B cell (primary cell): ENCODE measurements at places on chromosomes 11 and 22.

GRCh38 chr11:103812680-103813079 is 223.8 kb upstream of the DDI1 start:
- no peak for DNase-seq

GRCh38 chr11:32056438-32056837 is 34.4 kb upstream of the RCN1 start:
- DNase-seq = no peak

DNA sequence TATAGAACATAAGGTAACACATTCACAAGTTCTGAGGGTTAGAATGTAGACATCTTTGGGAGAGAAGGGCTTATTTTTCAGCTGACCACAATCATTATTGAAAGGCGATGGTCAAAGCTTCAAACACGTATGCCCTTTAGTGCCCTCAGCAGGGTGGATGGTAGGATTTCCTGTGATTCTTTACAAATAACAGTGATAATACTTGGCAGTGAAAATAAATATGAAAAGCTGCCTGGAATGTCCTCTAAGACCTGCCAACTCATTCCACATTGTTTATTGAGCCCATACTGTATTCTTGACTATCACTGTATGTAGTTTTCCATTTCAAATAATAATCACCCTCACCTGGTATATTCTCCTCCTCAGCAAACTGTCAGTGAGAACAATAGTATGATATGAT is 13.7 kb upstream of the MPEG1 start:
- no peak for DNase-seq

DNA sequence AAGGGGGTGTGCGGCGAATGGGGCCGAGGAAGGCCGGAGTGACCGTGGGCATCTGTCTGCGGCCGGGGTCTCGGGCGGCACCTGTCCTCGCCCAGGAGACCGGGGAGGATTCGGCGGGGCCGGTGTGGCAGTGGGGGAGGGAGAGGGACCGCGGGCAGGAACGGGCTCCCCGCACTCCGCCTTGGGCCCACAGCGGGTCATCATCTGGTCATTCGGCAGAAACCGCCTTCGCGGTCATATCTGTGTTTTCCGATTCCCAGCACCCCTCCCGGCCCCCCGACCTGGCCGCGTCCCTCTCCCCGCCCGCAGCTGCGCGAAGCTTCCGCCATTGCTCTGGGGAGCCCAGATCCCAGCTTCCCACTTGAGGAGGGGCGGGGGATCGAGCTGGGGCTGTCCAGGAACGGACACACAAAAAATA is 824 bp upstream of the CBX6 start:
- peak; percentile 51 for DNase-seq

DNA sequence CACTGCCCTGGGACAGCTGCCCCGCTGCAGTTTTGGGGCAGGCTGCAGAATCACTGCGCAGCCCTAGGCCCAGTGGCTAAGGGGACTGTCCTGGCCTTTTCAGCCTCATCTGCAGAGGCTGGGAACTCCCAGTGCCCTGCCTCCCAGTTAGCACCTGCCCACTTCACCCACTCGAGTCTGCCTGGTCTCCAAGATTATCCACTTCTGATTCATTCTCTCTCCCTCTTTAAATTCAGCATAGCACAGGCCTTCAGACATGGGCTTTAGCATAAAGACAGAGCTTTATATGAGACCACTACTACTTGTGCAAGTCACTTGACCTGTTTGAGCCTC is 8.9 kb downstream of the DAGLA start:
- DNase-seq = no peak
